ENCODE measurements at places on chromosomes 1 and 21.

GRCh38 chr1:228373004-228373680, 33.5 kb downstream of the TRIM11 start:
- no peak for DNase-seq

DNA sequence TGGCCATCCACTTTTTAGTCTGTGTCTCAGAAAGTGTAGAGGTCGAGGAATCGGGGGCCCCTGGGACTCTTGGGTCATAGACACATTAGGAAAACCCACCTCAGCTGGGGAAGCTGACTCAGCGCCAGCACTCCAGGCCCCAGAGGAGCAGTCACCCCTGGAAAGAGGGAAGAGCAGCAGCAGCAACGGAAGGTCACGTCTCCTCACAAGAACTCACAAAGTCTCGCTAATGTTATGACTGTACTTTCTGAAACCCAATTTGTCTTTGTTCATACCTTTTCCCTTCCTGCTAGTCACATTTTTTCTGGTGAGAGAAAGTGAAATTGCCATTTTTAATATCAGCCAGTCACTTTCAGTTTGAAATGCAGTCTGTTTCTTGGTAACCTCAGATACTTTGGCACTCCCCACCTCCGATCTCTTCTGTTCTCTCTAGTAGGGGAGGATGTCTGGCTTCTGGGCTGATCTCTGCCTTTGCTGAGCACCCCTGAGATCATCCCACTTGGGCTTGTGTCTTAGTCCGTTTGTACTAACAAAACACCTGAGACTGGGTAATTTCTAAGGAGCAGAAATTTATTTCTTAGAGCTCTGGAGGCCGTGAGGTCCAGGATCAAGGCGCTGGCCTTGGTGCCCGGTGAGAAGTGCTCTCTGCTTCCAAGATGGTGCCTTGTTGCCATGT, 6.0 kb upstream of the NLRP3 start:
- DNase-seq: peak; percentile 45

GRCh38 chr1:43987159-43987902, 4.1 kb upstream of the CCDC24 start:
- no peak for DNase-seq

DNA sequence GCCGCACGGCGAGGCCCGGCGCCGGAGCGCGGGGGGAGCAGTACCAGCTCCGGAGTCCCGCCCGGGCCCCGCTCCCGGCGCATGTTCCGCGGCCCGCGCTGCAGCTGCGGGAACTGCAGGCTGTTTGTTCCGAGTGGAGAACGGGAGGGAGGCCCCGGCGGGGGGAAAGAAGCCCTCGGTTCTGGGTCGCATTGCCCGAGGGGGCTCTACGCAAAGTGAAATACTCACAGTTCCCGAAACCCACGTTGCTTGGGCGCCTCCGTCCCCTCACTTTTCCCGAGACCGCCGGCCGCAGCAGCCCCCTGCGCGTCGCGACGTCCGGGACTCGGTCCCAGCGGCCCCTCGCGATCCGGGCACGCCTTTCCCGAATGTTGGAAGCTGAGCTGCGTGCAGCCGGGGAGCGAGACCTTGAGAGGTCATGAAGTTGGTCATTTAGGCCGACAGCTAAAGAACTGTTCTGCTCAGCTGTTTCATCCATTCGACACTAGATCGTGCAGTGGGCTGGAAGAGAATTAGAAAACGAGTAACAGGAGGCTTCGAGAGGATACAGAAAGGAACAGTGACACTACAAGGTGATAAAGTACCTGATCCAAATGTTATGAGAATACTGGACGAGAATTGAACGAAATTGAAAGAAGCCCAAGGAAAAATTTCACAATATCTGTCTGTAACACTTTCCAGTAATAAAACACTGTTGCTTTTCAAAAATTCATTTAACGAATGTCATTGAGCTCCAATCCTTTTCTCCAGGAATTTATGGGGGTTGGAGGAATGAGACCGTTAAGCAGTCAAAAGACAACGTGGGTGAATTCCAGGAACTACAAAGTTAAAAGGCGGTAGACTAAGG, 657 bp upstream of the LIN9 start:
- DNase-seq: no peak

GRCh38 chr1:88298506-88298905, 385.6 kb upstream of the PKN2 start:
- no peak for DNase-seq

- DNase-seq: no peak
Measured at GRCh38 chr1:2050461-2050792, 216 bp downstream of the PRKCZ start.

DNA sequence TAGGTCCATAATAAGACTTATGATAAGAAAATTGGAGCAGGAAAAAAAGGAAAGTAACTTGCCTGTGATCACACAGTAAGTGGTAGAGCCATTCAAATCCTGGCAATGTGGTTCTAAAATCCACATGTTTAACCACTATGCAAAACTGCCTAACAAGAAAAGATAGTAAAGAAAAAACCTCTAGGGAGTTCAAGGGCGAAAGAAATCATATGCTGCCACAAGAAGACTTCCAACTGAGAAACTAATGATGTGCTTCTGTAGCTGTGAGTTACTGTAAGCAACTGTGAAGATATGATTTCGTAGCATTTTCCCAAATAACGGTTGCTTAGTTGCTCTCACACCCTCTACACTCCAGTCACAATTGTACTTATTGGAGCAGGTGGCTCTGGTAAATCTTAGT, 20.9 kb upstream of the LYPLAL1 start:
- no peak for DNase-seq

DNA sequence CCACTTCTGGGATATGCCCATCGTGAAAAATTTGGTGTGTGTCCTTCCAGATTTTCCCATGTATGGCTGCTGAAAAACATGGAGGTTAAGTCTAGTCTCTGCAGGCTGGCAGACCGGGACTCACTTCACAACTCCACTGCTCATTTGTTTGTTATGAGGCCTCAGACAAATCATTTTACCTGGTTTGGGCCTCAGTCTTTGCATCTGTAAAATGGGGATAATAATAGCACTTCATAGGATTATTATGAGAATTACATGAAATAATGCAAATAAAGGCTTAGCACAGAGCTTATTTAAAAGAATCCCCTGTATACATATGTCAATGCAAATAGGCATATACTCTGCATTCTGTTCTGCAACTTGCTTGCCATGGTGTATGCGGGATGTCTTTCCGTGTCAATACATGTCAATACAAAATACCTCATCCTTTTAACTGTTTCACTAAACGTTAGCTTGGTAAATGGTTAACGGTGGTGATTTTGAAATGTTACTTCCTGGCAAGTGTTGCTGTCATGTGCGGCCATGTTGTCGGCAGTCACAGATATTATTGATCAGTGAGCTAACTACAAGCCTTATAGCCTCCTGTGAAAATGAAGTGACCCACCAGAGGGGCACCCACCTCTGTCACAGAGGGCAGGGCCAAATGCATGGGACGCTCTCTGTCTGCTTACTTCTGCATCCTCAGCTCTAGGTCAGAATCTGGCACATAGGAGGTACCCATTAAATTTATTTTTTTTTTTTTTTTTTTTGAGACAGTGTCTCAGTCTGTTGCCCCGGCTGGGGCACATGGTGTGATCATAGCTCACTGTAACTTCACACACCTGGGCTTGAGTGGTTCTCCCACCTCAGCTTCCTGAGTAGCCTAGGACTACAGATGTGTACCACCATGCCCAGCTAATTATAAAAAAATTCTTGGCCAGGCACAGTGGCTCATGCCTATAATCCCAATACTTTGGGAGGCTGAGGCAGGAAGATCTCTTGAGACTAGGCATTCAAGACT, 4.3 kb downstream of the LCK start:
- DNase-seq: peak; percentile 48

- DNase-seq: peak; percentile 60
Measured at GRCh38 chr1:1208713-1209433, 2.5 kb upstream of the TNFRSF18 start.

DNA sequence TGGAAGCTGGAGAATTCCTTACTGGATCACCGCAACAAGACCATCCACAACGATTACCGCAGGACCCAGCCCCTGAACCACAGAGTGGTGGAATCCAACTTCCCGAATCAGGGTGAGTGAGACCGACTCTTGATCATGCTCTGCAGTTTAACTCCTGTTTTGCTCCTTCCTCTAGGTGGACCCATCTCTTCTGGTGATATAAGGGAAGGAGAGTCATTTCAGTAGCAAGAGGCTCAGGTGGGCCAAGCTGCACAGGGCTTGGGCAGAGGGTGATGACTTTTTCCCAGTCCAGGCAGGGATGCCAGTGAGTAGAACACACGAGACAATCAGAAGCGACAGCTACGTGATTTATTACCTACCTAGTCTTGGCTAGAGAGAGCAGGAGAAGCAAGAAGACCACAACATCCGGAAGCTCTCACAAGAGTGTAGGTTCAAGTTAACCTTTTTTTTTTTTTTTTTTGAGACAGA, 25.2 kb downstream of the CA6 start:
- peak; percentile 70 for DNase-seq

- DNase-seq: no peak
Measured at GRCh38 chr1:203225071-203225470, 4.4 kb downstream of the CHIT1 start.

GRCh38 chr1:5225707-5226704, 571.6 kb downstream of the AJAP1 start:
- no peak for DNase-seq

- no peak for DNase-seq
Measured at GRCh38 chr1:223780949-223781348, 64.8 kb downstream of the TP53BP2 start.

DNA sequence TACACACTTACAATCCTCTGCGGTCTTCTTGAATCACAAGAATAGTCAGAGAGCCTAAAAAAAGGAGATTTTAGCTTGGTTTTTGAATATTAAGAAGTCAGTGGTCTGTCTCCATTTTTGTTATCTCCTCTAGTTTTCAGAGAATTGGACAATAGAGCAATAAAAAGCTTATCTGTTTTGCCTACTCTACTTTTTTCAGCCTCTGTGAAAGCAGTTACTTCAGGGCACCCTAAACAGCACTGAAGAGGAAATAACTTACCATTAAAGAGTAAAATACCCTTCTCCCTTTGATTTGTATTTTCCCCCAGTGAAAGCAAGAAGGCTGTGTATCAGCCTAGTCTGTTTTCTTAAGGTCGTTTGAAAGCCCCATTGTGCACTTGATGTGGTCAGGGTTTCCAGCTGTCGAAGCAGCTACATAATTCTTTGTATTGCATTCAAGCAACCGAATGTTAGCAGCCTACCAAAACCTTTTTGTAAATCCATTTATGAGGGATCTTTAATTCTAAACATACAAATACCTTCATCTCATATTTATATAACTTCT, 1.0 kb downstream of the NTMT2 start:
- no peak for DNase-seq
